ENCODE measurements at places on chromosomes 11 and 22.

- DNase-seq = no peak
Observed at GRCh38 chr11:109606256-109606655, 184.3 kb downstream of the C11orf87 start.

- no peak for DNase-seq
Observed at GRCh38 chr11:100774859-100775258, 87.8 kb downstream of the ARHGAP42 start.

GRCh38 chr11:8342821-8343681 is 79.4 kb upstream of the LMO1 start:
- DNase-seq = no peak

GRCh38 chr11:45675646-45676045 is 10.2 kb upstream of the CHST1 start:
- DNase-seq = no peak

DNA sequence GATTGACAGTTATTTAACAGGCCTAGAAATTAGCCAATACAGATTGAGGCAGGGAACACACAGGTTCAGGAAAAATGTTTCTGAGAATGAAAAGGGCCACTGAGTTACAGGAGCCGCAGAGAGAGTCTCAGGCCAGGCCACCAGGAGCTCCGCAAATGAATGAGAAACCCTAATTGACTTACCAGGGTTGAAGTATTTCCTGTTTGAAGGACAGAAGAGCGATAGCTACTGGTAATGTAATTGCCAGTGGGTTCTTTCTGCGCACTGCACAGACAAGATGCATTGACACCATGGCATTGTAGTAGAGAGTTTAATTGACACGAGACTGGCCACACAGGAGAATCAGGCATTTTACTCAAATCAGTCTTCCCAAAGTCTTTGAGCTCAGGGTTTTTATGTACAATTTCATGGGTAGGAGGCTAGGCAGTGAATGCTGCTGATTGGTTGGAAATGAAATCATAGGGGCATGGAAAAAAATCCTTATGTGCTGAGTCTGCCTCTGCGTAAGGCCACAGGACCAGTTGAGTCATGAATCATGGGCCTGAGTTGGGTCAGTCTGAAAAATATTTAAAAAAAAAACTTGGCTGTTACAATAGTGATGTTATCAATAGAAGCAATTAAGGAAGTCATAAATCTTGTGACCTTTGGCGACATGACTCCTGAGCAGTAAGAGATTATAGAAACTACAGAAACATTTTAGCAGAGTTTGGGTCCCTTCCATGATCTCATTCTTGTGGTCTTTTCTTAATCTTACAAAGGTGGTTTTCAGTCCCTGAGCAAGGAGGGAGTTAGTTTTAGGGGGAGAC is 203.8 kb downstream of the CASP12 start:
- no peak for DNase-seq

- no peak for DNase-seq
Observed at GRCh38 chr11:103453126-103453525, 343.9 kb downstream of the DYNC2H1 start.
